ENCODE measurements at places on chromosomes 6 and 20.

DNA sequence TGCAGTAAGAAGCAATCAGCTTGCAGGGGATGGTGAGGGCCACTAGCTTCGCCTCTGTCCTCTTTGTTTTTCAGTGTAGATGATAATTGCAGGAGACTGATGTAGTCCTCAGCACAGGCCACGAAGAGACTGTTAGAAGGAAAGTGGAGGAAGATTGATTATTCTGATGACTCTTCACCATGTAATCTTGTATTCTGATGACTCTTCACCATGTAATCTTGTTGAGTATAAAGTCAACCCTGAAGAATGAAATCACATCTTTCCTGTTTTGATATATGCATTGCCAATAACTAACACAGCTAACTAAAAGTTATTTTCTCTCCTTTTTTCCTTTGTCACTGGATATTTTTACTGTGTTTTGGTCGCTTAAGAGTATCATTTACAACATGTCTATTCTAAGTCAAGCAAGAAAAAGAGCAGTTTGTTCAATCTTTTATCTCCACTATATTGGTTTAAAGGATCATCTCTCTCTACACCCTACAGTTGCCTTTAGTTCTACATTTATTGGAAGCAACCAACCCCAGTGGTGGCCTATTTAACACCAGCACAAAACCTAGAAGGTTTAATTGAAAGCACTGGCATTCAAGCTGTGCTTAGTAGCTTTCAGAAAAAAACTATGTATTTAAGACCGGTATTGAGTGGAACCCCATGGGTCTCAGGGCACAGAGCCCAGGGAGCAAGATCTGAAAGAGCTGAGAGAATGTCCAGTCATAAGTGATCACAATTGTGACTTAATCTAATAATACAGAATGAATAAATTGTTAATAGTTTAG lies 107.2 kb upstream of the BTBD3 start:
- DNase-seq, result peak; percentile 84

DNA sequence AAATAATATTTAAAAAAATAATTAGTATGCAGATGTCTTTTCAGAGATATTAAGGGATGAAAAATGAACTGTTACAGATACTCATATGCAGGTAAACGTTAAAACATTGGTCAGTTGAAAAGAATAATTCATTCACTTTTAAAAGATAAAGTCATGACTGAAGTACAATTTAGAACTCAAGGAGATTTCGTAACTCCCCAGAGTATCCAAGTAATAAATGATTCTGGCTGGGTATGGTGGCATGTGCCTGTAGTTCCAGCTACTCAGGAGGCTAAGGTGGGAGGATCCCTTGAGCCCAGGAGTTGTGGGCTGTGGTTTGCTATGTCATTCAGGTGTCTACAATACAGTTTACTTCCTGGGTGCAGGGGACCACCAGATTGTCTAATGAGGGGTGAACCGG lies 122.3 kb upstream of the TMEM181 start:
- no peak for DNase-seq

DNA sequence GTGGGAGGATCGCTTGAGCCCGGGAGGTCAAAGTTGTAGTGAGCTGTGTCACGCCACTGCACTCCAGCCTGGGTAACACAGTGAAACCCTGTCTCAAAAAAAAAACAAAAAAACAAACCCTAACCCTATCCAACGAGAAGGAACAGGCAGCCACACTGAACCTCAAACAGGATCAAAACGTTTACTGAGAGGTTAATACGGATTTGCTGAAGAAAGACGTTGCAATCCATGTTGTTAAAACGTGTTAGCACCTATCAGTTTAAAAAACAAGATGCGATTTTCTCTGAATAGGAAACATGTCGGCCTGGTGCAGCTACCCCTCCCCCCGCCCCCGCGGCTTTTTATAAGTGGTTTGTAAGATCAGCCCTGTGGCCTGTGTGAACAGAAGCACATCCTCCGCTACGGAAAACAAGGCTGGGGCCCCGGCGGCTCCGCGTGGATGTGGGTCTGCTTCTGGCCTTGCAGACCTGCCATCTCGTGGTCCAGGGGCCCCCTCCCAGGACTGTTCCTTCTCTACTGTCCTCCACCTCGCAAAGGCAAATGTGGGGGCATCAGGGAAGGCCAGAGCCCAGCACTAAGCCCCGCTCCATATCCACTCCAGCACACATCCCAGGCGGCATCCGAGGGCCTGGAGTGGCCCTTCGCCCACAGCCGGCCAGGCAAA lies 11.4 kb downstream of the SLC2A4RG start:
- no peak for DNase-seq

- DNase-seq, result no peak
Observed at GRCh38 chr6:49151461-49151860, 311.6 kb downstream of the MMUT start.

GRCh38 chr6:26155061-26155930 lies 68.1 kb downstream of the HFE start:
- peak; percentile 59 for DNase-seq

DNA sequence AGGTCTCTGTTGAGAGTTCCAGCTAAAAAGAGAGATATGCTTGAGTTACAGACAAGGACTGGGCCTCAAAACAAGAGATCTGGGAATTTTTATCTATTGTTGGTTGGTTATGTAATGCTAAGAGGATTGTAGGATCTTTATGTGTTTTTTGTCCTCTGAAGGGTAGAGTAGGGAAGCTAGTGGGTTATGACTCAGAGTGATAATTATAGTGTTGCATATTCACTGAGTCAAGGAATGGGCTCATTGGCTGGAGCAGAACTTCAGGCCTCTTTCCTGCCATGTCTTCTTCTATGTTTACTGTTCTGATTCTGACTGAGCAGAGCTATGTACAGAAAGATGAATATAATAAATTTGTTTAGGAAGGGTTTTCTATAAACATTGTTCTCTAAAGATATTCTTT lies 66.1 kb upstream of the NOX3 start:
- no peak for DNase-seq

GRCh38 chr6:5303682-5304081 lies 42.4 kb downstream of the FARS2 start:
- no peak for DNase-seq

- DNase-seq, result no peak
Observed at GRCh38 chr6:80667006-80667405, 560.5 kb downstream of the BCKDHB start.

DNA sequence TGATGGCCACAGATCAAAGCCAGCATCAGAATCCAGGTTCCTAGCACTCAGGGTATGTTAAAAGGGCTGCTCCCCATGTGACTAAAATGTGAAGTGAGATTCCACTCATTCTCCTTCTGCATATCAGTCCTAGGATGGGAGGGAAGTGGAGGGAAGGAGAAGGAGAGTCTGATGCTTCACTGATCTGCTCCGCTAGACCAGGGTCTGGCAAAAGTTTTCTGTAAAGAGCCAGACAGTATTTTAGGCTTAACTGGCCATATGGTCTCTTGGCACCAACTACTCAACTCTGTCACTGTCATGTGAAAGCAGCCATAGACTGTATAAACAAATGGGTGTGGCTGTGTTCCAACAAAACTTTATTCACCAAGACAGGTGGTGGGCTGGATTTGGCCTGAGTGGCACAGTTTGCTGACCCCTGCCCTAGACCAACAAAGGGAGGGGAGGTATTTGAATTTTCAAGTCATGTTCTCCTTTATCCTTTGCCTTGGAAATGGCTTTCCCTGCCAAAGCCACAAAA lies 22.6 kb downstream of the GHRH start:
- peak; percentile 55 for DNase-seq
